Right cardiac atrium (tissue), 5 donors: ENCODE measurements at places on chromosomes 2 and 18.

DNA sequence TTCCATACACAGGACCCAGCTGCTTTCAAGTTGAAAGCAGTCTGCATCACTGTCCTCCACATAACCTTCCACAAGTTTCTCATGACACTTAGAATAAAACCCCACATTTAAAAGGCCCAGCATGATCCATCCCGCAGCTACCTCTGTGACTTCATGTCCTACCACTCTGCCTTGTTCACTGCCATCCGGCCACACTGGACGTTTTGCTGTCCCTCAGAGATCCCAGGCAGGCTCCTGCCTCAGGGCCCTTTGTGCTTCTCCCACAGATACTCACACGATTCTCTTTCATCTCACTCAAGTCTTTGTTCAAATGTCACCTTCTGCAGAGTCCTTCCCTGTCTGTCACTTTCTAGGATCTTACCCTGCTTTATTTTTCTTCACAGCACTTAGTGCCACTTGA, 232.9 kb upstream of the BOD1L2 start:
- DNase-seq, result peak; percentile 38

- DNase-seq, result no peak
Measured at GRCh38 chr2:121390082-121390692, 105.2 kb upstream of the TFCP2L1 start.

DNA sequence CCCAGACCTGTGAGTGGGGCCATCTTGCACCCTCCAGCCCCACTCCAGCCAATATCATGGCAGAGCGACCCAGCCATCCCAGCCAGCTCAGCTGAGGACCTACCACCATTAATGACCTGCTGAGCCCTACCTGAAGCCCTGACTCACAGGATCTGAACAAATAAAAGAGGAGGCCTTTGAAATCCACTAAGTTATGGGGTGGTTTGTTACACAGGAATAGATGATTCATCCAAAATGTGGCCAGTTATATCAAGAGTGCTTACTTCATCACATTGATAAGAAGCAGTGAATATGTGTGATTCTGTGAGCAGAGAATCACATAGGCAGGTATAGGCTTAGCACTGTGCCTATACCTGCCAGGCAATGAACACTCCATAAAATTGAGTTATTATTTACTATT, 34.7 kb upstream of the FAM124B start:
- no peak for DNase-seq

DNA sequence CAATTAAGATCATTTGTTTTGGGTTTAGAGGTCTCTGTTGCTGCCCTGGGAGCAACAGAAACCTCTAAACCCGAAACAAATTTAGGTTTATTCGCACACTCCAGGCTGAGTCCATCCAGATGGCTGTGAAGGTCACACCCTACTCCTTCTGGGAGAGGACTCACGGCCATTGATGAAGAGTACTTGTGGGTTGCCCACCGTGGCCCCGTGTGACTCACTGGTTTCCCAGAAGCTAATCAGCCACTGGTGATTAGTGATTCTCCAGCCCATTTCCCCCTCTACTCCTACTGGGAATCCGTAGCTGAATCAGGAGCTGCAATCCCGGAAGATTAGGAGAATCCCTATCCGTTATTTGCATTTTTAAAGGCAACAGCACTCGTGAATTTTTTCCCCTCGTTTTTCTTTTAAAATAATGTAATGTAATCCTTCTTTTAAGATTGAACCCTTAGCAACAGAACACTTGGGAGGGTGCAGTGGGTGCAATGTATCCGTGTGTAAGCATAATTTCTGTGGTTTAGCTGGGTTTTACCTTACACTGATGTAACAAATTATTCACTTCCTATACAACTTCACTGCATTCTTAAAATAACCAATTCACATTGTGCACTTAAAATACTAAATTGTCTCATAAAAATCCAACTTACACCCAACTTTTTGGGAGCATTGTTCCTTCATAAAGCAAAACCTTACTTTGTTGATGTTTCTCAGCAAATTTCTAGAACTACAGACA, 27.5 kb upstream of the EPAS1 start:
- DNase-seq, result peak; percentile 71

- no peak for DNase-seq
Measured at GRCh38 chr2:157625296-157625695, 3.4 kb downstream of the ACVR1C start.

GRCh38 chr2:158131919-158132566, 30.4 kb downstream of the UPP2 start:
- DNase-seq, result no peak

- DNase-seq, result no peak
Measured at GRCh38 chr18:6784046-6784445, 54.5 kb downstream of the ARHGAP28 start.

- DNase-seq, result no peak
Measured at GRCh38 chr2:240429872-240430491, 5.5 kb upstream of the GPC1 start.

- no peak for DNase-seq
Measured at GRCh38 chr18:2108591-2108990, 462.7 kb downstream of the METTL4 start.

GRCh38 chr18:44517136-44517535, 163.6 kb upstream of the SETBP1 start:
- DNase-seq, result no peak

DNA sequence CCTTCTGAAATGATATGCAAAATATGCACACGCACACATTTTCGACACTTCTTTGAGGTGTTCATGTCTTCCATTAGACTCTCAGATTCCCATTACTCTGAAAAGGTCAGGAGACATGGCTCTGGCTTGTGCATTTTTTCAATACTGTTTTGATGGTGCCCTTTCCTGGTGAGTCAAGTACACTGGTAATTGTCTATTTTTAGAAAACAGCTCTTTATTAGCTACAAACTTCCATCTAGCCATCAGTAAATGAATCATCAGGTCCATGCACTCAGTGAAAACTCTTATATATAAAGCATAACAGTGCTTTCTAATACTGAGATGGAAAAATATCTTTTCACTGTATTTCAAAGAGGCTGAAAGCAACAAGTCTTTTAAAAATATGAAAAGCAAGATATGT, 194.9 kb downstream of the GALNT1 start:
- no peak for DNase-seq

DNA sequence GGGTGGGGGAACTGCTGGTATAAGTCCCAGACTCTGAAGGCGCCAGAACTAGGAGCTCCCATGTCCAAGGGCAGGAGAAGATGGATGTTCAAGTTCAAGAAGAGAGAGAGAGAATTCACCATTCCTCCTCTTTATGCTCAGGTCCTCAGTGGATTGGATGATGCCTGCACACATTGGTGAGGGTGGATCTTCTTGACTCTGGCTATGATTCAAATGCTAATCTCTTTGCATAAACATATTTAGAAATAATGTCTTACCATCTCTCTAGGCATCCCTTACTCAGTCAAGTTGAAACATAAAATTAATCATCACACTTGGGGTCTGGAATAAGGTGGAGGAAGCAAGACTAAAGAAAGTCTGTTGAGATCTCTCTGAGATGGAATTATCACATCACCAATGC, 210.6 kb upstream of the CHST9 start:
- no peak for DNase-seq

- DNase-seq, result peak; percentile 55
Measured at GRCh38 chr2:60416221-60417008, 137.0 kb downstream of the BCL11A start.

- DNase-seq, result no peak
Measured at GRCh38 chr18:70154591-70155194, 50.8 kb downstream of the RTTN start.

GRCh38 chr2:210577263-210578071, 21.1 kb downstream of the CPS1 start:
- DNase-seq, result no peak

DNA sequence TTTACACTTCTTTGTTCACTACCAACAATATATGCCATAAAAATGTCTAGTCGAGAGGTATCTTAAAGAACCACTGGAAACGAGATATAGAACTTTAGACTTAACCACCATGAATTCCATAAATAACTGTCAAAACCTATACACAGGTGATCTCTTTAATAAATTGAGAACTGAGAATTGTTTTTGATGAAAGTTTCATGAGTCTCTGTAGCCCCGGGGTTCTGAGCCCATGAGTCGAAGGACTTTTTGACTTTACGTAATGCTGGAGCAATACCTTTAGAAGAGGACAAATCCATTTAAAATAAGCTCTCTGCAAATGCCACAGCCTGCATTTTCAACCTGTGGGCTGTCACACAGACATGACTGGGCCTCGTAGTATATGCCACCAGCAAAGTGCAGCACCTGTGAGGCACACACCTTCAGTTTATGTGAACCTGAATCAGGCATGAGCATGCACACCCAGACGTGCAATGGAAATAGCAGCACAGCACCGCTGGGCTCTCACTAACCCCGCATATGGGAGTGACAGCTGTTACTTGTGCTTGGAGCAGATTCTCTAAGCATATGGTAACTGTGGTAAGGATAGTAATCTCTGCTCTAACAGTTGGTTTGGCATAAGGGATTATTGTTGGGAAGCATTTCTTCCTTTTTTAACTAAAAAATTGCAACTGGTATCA, 383.2 kb downstream of the SOCS6 start:
- no peak for DNase-seq

DNA sequence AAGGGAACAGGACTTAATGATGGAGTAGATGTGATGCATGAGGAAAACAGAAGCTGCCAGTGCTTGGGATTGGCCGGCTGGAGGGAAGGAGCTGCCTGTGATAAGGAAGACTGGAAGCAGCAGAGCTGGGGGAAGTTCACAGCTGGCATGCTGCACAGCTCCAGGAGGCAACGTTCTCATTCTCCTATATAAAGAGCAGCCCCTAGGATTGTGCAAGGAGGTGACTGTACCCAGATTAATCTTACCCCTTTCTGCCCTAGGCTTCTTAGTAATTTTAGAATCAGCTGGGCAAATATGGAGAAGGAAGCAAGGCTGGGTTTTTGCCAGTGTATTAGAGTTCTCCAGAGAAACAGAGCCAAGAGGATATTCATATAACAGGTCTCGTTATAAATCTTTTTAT, 155.8 kb downstream of the ALPK2 start:
- no peak for DNase-seq

GRCh38 chr2:59034837-59035236, 793.7 kb upstream of the FANCL start:
- DNase-seq, result no peak

DNA sequence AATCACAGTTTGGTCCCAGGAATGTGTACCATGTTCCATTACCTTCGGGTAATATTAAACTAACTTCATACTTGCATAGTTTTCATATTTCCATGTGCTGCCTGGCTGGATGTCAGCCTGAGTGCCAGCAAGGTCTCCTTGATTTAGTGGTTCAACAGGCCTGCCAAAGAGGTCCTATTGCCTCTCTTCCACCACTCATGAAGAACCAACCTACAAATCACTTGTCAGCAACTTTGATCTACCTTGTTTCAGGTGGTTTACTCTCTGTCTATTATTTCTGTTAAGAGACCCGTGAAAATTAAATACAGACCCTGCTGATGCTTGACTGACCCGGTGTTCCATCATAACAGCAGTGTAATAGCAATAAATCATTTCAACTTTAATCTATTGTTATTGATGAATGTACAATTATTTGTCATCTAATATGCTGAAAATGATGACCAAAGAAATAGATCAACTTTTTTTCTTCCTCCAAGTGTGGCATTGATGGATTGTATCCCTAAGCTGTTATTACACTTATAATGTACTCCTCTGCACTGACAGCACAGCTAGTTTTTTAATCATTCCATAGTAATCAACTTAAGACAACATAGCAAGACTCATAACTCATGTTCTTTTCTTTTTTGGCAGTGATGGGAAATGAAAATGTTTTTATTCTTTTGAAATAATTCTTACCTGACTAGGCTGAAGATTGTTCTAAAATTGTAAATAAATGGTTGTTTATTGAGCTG, 1220.2 kb upstream of the ACVR2A start:
- no peak for DNase-seq

- no peak for DNase-seq
Measured at GRCh38 chr2:205815673-205816072, 133.4 kb downstream of the NRP2 start.
